ENCODE measurements at places on chromosomes 2 and 18. TPM values are rescaled to one million over a fixed set of nuclear protein-coding genes. Genes with fewer than 3 reads are reported as not detected.

The MAL gene
- total RNA-seq: 93.8 TPM

The RAB6D gene
- not detected for total RNA-seq

The TTLL4 gene
- total RNA-seq: 34.4 TPM

The TMEM169 gene
- total RNA-seq: 1.6 TPM

The RAPGEF4 gene
- total RNA-seq: 0.65 TPM
